Stimulated activated CD8-positive, alpha-beta memory T cell treated with anti-CD3 and anti-CD28 coated beads, Interleukin-4, amount 100 ng/mL, for 4 hours (primary cell): ENCODE measurements at places on chromosomes 7 and 10.

DNA sequence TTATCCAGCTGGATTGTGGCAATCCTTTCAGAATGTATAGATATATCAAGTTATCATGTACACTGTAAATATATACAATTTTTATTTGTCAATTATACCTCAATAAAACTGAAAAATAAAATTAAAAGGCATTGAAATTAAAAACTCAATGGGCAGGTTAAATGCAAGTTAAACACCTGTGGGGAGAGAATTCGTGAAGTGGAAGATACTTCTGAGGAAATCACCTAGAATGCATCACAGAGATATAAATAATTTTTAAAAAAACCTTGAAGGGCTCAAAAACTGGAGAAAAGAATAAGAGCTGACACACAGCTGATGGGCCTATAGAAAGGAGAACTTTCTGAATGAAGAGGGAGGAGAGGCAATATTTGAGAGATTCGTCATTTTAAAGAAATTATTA is 37.2 kb upstream of the DRGX start:
- no peak for DNase-seq

DNA sequence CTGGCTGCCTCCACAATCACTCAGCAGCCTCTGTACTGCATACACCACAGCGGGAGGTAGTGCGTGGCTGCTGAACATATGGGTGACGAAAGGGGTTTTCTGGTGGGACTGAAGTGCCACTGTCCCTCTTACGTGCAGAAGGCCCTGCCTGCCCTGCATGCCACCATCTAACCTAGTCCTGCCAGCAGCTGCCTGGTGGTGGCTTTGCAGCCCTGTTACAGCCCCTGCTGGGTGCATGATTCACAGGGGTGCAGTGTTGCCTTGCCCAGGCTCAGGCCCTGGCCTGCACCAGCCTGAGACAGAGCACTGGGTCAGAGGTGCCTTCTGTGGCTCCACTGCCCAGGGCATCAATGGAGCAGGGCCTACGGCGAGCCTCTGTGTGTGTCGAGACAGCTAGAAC is 50.1 kb downstream of the SYPL1 start:
- DNase-seq, result no peak

DNA sequence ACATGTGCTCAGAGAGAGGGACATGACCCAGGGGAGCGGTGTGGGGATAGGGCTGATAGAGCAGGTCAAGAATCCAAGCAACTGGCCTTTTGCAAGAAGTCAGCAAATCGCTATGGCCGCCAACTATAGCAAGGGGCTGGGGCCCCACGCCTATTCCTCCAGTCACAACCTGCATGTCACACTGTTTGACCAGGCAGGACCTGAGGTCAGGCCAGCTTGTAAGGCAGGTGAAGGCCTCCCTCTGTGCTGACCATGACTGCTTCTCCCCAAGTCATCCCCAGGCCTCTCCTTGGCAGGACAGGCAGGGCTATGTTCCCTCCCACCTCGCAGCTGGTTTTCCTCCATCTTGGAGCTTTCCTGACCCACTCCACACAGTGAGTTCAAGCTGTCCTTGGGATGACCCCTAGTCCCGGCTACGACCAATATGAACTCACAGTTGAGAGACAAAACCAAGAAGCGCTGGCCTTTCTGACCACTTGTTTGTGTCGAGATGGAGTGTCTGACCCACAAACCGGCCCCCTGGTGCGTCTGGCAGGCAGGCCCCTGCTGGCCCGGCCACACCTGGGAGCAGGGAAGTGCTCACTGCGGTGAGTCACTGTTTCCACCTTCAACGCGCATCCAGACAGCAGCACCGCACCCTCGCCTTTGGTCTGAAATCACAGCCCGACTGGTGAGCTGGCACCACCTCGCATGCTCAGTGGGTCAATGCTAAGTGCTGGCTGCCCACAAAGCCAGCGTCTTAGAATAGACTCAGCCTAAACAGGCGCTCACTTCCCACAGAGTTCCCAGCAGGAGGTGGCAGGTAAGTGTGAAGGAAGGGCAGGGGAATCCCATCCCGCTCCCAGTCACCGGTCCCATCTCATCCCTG is 81.4 kb downstream of the VWA2 start:
- DNase-seq, result no peak

- DNase-seq, result no peak
Observed at GRCh38 chr10:483261-483660, 206.2 kb downstream of the DIP2C start.

DNA sequence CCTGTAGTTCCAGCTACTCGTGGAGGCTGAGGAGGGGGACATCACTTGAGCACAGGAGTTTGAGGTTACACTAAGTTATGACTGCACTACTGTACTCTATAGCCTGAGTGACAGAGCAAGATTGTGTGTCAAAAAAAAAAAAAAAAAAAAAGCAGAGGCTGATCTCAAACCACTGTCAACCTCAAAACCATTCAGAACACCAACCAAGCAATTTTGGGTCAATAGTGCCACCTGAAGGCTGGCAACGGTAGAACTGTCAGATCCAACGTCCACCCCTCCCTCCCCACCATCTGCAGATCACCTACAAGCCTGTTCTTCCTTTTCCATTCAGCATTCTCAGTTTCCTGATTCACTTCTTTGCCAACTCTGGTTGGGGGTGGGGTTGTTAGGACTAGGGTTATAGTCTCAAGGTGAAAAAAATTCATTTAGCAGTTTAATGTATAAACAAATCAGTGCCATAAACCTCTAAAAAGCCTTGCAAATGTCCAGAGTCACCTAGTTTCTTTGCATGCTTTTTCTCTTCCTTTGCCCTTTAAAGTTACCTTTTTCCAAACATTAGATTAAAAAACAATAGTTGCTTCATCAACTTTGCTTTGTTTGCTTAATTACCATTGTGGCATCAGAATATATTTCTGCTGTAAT is 2.6 kb downstream of the MRPS33 start:
- peak; percentile 48 for DNase-seq

DNA sequence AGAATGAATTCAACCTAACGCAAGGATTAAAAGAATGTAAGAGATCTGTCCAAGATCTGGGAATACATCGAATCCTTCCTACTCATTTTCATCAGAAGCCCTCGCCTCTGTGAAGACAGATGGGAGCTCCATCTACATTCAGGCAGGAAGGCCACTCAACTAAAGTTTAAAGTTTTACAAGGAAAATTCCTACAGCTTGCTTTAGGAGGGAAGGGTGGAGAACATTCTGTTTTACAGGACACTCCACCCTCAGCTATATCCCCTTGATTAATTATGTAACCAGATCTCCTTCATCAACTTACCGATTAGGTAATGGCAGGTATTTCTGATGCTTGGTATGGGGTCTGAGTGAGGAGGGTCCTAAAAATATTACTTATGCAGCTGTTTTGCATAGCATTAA is 5.6 kb upstream of the AHR start:
- no peak for DNase-seq

- no peak for DNase-seq
Observed at GRCh38 chr7:79096361-79096805, 357.1 kb downstream of the MAGI2 start.

DNA sequence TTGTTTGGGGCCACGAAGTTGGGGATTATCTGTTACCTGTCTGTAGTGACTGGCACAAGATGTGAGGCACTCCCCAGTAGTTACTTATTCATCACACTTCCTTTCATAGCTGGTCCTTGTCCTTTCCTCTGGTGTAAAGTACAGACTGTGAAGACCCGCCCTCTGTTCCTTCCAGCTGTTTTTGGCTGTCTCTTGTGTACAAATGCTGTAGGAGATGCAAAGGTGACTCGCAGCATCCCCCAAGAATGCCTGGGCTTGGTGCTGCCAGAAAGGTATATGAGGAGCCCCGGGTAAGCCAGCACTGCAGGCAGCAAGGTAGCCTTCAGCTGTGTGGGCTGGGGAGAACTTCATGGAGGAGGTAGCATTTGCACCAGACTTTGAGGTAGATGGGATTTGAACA is 236.6 kb downstream of the EBF3 start:
- no peak for DNase-seq

- DNase-seq, result no peak
Observed at GRCh38 chr7:128811631-128812430, 18.4 kb upstream of the FLNC start.

DNA sequence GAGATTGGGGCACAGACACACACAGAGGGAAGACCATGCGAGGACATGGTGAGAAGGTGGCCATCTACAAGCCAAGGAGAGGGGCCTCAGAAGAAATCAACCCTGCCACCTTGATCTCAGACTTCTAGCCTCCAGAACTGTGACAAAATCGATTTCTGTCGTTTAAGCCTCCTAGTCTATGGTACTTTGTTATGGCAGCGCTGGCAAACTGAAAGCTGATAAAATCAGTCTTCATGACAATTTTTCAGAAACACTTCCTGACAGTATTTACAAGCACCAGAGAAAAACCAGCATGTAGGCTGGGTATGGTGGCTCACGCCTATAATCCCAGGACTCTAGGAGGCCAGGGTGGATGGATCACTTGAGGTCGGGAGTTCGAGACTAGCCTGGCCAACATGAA is 4.2 kb downstream of the PARP12 start:
- DNase-seq, result no peak

DNA sequence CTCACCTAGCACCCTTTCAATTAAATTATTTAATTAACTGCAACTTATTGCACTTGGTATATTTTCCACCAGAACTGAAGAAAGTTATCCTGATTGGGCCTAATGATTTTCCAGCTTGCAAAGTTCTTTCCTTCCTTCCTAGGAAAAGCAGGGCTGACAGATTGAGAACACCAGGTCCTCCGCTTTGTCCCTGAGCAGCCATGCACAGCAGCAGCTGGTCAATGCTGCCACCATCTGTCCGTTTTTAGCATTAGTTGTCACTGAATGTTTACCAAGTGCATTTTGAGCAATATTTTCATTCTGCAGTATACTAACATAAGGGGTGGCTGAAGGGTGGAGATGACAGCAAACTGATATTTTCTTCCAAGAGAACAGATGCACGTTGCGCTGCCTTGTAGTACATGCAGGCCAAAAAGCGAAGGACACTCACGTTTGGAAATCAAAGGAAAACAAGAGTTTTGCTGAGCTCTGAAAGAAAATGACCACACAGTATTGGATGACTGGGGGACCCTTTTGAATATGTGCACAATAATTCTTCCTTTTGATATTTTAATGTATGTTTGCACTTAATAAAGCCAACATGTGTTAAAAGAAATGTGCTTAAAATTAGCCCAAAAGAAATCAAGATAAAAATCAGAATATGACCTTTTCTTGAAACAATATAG is 248.8 kb upstream of the PTN start:
- DNase-seq, result no peak

DNA sequence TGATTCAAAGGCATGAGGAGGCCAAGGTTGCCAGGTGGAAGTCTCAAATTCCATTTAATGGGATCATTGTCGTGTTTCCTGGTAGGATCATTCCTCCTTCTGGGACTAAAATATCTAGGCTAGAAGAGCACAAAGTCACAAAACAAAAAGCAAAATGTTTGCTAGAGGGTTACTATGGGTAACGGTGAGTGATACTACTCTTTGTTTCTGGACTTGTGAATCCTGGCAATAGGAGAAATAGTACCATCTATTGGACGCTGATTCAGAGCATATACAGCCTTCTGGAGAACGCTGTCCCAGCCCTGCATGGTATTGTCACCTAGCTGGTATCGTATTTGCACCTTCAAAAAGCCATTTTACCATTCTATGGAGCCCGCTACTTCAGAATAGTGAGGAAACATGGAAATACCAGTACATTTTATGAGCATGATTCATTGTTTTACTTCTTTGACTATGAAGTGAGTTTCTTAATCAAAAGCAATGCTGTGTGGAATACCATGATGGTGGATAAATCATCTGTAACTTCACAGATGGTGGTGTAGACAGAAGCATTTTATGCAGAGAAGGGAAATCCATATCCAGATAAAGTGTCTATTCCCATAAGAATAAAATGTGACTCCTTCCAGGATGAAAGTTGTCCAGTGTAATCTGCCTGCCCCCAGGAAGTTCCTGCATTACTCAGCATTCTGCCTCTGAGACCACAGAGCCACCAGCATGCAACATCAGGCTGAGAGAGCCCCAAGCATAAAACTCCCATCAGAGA is 361.0 kb downstream of the ETV1 start:
- no peak for DNase-seq

- no peak for DNase-seq
Observed at GRCh38 chr10:94299417-94299816, 63.3 kb downstream of the NOC3L start.

DNA sequence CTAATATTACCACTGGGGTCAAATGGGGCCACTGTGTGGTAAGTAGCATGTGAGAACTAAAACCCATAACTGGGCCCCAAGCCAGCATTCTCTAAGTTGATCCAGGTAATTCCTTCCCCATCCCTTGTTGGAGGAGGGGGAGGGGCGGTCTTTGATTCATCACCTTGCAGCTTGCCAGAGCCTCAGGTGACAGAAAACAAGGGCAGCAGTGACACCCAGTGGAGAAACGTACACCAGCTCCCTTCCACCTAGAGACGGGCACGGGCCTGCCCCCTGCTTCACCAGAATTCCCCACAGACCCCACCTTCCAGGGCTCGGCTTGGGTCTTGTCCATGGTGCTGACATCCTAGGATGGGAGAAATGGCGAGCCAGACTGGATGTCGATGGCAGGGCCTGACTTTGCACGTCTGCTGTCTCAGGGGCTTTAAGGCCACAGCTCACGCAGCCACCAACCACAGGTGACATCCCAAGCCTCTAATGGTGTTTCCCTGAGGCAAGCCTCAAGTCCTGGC is 102.0 kb downstream of the STRA8 start:
- DNase-seq, result no peak

DNA sequence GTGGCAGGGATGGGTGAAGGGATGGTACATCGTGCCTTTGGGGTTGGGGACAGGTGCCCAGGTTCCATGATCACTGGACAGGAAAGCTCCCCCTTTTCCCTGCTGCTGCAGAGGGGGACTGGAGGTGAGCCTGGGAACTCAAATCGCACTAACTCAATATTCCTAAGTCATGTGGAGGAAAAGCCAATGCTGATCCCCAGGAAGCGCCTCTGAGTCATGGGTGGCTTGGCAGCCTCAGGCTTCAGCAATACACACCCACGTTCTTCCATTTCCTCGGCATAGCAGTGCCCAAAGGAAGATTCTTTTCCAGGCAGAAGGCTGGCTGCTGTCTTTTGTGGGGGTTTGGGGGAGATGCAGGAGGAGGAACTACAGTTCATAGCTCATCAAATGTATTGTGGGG is 165.8 kb downstream of the CCDC3 start:
- DNase-seq, result no peak

DNA sequence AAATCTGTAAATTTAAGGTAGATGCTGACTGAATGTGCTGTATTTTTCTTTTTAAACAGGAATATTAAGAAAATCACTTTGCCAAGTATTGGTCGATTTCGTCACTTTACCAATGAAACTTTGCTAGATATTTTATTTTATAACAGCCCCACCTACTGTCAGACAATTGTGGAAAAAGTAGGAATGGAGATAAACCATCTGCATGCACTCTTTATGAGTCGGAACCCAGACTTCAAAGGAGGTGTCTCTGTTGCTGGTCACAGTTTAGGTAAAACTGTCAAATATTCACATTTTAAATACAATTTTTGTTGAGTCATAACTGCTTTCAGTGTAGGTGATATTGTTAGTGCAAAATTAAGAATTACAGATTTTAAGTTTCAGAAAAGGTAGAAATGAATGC is 25.2 kb downstream of the SEC23IP start:
- DNase-seq, result no peak

- DNase-seq, result no peak
Observed at GRCh38 chr10:111890046-111890445, 293.5 kb downstream of the GPAM start.

- no peak for DNase-seq
Observed at GRCh38 chr7:44112231-44112996, 8.3 kb downstream of the AEBP1 start.

- no peak for DNase-seq
Observed at GRCh38 chr10:102776779-102777456, 33.2 kb downstream of the WBP1L start.
